ENCODE measurements at places on chromosomes 1 and 21.
A peak's percentile ranks its signal among the peaks of the same experiment; 100 is the strongest.

GRCh38 chr1:206751891-206752290 lies 18.7 kb upstream of the IL19 start:
- DNase-seq = no peak

- DNase-seq = no peak
Measured at GRCh38 chr1:156475568-156476500, 24.7 kb downstream of the MEF2D start.

DNA sequence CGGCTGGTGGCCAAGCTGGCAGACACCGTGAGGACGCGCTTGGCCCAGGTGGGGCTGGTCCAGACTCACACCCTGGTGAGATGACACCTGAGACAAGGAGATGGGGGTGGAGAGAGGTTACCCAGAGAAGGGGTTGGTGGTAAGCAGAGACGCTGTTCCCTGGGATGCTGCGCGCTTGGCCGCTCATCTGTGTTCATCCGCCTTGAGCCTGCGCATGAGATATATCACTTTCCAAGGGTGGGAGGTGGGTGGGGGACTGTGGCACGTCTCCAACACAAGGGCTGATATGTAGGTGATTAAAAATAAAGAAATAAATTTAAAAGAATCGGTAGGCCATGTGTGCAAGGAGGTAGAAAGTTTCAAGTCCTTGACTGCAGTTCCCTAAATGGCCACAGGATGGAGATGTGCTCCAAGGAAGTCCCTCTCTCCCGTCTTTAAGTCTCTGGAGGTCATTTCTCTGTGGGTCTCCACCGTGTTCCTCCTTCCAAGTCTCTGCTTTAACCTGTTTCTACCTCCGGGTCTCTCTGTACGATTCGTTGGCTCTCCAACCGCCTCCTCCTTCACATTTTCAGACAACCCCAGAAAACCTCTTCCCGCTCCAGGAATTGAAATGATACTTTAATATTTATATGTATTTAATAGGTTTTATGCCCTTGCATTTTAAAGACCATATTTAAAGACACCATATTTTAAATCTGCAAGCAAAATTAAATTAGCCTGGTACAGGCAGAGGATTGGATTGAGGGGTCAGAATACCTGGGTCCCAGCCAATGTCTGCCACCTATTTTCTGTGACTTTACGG lies 4.5 kb downstream of the TTC24 start:
- DNase-seq = peak; percentile 50

DNA sequence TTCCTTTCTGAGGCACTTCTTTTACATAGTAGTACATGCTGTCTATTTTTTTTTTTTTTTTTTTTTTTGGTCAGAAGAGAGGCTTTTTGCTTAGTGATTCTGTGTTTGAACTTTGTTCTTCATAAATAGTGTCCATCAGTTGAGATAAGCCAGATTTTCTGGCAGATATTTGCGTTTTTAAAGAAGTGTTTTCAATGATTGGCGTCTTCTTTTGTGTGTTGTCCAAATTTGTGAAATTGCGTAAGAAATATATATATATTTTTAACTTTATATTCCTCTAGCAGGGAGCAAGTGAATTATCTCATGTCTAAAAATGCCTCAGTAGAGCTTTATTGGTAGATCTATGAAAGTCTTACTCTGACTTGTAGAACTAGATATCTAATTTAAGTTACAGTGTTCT lies 28.3 kb downstream of the NEK7 start:
- DNase-seq = no peak

DNA sequence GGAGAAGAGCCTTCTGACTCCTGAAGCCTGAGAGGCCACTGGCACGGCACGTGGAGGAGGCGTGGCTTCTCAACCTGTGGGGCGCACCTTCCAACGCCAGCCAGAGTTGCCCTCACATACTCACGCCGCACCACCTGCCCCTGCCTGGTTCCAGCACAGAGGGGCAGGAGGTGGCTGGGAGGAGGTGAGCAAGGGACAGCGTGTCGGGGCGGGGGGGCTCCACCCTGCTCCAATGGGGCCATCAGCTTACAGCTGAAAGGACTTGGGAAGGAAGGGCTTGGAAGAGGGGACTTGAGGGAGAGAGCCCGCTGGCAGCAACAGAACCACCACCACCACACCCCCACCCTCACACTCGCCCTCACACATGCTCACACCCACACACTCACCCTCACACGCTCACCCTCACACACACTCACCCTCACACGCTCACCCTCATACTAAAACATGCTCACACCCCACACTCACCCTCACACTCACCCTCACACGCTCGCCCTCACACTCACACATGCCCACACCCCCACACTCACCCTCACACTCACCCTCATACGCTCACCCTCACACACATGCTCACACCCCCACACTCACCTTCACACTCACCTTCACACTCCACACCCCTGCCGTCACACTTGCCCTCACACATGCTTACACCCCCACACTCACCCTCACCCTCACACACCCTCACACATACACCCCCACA lies 41.6 kb upstream of the EDN2 start:
- no peak for DNase-seq

- DNase-seq = no peak
Measured at GRCh38 chr1:89763649-89763986, 57.2 kb upstream of the LRRC8D start.

GRCh38 chr1:64894438-64895196 lies 71.7 kb downstream of the JAK1 start:
- DNase-seq = no peak

GRCh38 chr1:9720785-9721605 lies 69.5 kb downstream of the PIK3CD start:
- no peak for DNase-seq

Measured in T-helper 2 cell treated with Interferon-gamma antibody and Interleukin-4, amounts not matched to agents 5 μg/mL and 100 μg/mL, for 36 hours (primary cell).